ENCODE measurements at places on chromosomes 1 and 21.

DNA sequence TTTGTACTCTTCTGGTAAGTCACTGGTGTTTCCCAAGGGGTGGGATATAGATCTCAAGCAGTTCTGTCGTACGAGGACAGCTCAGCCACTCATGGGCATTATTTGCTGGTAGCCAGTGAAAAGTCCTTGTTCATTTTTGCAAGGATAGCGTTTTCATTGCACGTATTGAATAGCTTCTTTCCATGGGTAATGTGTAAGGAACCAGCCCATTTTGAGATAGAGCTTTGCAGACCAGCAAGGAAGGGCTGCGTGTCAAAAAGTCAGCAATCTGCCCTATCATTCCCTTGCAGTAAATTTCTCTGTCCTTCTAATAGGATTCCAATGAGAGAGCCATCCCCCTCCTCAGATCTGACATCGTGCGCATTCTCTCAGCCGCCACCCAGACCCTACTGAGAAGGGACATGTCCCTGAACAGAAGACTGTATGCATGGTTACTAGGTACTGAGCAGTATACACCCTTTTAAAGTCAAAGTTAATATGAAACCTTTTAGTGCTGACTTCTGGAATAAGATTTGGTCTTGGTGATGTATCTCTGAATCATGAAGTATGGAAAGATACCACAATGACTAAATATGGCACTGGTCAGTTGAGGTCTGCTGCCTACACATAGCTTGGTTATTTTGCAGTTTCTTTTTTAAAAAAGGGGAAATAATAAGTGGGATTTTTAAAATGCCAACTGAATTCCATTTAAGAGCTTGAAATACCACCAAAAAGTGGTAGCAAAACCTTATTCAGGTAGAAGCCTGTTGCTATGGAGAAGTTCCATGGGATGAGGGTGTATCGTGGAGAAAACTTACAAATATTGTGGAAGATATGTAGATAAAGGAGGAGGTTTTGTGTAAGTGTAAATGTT is 55.3 kb downstream of the DOP1B start:
- DNase-seq: no peak

- no peak for DNase-seq
Measured at GRCh38 chr21:36691555-36692041, 7.3 kb upstream of the SIM2 start.

DNA sequence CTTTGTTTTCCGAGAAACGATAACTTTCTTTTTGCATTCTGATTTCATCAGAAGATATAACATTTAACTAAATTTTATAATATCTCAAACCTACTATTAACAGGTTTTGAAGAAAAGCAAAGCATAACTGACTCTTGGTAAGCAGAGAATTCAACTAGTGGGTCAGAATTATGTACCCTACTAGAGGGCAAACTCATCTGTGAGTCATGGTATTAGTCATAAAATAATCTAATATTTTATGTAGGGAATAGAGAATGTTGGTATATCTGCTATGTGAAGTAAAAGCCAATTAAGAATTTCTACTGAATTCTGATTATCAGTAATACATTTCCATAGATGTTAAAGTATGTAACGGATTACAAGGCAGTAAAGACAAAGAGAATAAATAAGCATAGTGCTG is 56.8 kb downstream of the USP1 start:
- no peak for DNase-seq

GRCh38 chr1:116020668-116021272 is 44.5 kb downstream of the SLC22A15 start:
- DNase-seq: no peak

DNA sequence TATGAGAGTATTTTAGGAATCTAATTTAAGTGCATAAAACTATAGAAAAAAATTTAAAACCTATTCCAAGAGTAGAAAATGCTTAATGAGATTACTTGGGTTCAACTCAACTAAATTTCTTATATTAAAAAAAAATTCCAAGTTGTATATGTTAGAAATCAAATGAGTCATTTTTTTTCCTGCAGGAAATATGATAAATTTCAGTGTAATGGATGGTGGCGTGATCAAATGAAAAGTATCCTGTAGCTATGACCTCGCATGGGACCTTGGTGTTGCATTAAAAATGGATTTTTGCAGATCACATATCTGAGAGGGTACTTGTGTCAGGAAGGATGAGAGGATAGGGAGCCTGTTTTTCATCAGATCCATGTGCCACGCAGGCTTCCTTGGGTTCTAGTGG is 17.9 kb downstream of the ATP5PO start:
- DNase-seq: no peak

- no peak for DNase-seq
Measured at GRCh38 chr21:29287383-29287782, 11.3 kb upstream of the BACH1 start.

Data from stimulated activated CD4-positive, alpha-beta T cell treated with anti-CD3 and anti-CD28 coated beads, Interleukin-15, amount 100 ng/mL, for 1 hour (primary cell).